NCI-H1048 (cell line): ENCODE measurements at places on chromosomes 6 and 20.

DNA sequence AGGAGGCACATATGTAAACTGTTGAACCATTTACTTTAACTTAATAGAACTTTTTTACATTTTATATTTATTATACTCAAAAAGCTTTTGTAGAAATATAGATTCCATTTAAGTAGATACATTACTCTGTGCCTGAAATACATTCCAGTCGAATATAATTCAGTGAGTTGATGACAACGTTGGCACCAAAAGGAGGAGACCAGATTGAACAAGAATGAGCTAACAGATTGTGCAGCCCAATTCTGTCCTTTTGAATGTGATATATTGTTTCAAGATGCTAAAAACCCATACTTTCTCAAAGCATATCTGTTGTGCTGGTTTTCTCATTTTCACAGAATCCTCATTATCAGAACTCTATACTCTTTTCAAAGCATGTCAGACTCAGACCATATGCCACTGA is 147.4 kb upstream of the SIM1 start:
- no peak for DNase-seq

DNA sequence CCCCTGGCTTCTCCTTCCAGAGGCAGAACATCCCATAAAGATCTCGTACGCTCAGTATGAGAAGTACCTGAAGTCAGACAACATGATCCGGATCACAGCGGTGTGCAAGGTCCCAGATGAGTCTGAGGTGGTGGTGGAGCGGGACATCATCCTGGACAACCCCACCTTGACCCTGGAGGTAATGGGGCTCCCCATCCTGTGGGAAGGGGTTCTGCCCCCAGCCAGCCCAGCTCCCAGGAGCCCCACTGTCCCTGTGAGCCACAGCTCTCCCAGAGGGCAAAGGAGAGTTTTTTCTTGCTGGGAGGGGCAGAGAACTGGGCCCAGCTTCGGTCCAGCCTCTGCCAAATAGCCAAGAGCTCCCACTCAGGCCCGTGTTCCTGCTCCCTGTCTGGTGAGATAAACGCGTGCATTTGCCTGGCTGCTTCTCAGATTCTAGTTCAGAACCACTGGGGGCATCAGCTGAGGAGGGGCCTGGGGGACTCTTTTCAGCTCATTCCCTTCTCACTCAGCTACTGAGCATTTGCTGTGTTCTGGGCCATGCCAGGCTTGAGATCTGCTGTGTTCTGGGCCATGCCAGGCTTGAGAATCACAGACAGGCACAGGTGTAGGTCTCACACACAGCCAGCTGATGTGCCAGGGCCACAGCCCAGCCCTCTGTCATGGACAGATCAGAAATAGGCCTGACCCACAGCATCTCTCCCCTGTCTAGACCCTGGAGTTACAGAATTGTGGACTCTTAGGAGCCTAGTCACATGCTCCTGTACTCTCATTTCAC is 39.5 kb downstream of the TGM3 start:
- DNase-seq = no peak

GRCh38 chr6:43695215-43695966 is 7.8 kb upstream of the MRPS18A start:
- no peak for DNase-seq

GRCh38 chr6:5617179-5617578 is 355.9 kb downstream of the FARS2 start:
- DNase-seq = no peak

- DNase-seq = no peak
These were observed 2.8 kb downstream of the CLIC5 start for GRCh38 chr6:46012834-46013233.

DNA sequence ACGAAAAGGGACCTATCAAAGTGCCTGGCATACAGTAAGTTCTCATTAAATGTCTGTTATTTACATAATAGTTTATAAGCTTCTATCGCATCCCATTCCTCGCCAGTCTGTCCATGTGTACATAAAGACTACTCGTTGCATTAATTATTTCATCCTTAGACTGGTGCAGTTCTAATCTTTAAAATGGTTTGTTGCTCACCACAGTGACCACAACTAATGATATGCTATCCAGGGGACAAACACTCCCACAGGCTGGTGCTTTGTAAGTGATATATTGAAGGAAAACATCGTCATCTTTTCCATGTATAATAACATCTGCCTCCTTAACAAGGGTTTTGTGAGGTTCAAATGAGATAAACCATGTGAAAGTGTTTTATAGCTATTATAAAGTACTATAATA is 39.0 kb upstream of the HBS1L start:
- no peak for DNase-seq

- no peak for DNase-seq
These were observed 171.4 kb upstream of the ZNF337 start for GRCh38 chr20:25867776-25868649.

DNA sequence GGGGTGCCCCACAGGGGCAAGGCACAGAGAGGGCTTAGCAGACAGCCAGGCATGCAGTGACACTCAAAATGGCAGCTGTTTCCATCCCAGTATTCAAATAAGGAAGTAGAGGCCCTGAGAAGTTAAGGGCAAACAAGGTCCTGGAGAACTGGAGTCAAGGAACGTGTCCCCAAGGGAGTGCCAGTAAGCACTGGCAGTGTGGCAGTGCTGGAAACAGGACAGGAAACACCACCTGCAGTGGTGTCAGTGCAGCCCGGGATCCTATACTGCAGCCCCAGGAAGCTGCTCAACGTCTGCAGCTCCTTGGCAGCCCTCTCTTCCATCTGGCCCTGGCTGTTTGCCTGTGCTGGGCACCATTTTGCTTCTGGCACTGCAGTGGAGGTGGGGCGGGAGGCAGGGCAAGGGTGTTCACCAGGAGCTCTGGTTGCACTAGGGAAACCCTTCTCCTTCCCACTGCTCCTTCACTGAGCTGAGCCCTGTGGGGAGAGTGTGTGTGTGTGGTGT is 56.3 kb downstream of the EDN3 start:
- no peak for DNase-seq

DNA sequence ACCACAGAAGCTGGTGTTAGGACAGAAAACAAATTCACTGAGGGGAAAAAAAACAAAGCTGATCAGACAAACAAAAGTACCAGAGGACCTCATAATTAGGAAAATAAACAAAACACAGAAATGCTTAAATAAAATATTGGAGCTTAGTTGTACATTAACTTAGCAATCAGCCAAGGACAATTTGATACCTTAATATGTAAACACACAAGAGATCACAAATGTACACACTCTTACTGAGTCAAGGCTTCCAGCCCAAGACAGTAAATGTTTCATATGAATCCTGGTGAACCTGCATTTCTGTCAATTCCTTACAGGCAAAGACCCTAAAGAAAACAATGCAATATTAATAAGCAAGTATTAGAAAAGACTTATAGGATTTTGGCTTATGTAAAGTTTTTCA is 62.0 kb upstream of the SPTLC3 start:
- DNase-seq = no peak

- peak; percentile 21 for DNase-seq
These were observed 22.3 kb upstream of the ROS1 start for GRCh38 chr6:117448011-117448410.

- no peak for DNase-seq
These were observed 201.0 kb downstream of the LRFN2 start for GRCh38 chr6:40386200-40386599.

GRCh38 chr20:829551-829950 is 4.0 kb upstream of the FAM110A start:
- no peak for DNase-seq

DNA sequence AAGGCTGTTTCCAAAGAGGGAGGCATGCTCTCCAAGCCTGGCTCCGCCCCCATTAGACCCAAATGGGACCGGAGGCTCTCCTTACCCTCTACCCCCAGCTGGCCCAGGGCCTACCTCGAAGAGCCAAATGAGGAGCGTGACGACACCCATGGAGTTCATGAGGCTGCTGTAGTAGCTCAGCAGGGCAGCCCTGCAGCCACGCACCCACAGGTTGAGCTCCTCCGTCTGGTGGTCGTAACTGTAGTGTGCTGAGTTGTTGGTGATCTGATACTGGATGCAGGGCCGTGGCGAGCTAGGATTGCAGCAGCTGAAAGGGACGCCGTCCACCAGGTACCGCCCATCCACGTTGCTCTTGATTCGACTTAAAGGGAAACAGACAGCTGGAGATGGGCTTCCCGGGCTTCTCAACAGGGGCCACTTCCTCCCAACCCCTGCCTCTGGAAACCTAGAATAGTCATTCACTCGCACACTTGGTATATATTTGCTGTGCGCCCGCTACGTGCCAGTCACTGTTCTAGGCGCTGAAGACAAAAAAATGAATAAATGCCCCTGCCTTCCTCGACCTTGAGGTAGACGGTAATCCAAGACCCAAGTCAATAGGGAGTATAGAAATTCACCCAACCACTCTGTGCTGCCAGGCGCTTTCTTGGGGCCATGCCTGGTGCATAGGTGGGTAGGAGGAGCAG is 18.0 kb downstream of the PRPH2 start:
- no peak for DNase-seq

DNA sequence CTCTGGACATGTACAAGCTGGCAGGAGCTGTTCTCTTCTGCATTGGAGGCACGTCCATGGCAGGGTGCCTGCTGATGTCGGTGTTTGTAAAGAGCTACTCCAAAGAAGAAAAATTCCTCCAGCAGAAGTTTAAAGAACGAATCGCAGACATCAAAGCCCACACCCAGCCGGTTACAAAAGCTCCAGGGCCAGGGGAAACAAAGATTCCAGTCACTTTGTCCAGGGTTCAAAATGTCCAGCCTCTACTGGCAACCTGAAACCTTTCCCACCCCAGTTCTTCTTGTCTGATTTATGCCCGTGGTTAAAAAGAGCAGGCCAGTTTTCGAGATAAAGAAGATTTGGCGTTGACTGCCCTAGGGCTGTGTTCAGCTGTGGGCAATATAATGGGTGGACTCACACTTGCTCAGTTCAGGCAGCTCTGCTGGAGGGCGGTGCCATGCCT is 19.7 kb downstream of the NRSN1 start:
- no peak for DNase-seq

- no peak for DNase-seq
These were observed 33.8 kb downstream of the TBC1D7 start for GRCh38 chr6:13294499-13295069.

DNA sequence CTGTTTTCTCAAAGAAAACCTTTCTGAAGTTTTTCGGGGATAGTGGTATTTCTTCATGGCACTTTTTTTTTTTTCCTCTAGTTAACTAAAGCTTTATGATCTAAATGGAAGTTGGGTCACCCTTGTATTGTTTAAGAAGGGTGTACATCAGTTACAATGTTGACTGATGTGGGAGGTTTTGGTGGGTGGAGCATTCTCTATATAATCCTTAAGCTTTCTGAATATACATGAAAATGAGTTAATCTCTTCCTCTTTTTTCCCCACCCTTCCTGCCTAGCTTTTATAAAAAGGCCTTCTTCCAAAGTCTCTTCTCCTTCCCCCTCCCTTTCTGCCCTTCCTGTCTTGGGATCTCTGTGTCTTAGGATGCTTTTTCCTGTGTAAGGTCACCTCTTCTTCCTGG is 47.2 kb downstream of the DHX35 start:
- DNase-seq = no peak
